Bronchus fibroblast of lung (primary cell): ENCODE measurements at places on chromosomes 7 and 10. TPM values are rescaled to one million over a fixed set of nuclear protein-coding genes. Genes with fewer than 3 reads are reported as not detected.

Gene CHN2
- total RNA-seq: under 0.01 TPM in 1 of 2 replicates, not detected in the other

Gene CTAGE8
- not detected in 2 replicates for total RNA-seq

Gene UBTD1
- 19.5 and 20.2 TPM in 2 replicates for total RNA-seq

Gene ETV1
- 12.0 and 17.7 TPM in 2 replicates for total RNA-seq

Gene ARHGAP19
- total RNA-seq: 11.3 and 16.5 TPM in 2 replicates

Gene CYP26A1
- total RNA-seq: not detected in 2 replicates

Gene GPRIN2
- not detected in 2 replicates for total RNA-seq
